ENCODE measurements at places on chromosomes 2 and 18.

DNA sequence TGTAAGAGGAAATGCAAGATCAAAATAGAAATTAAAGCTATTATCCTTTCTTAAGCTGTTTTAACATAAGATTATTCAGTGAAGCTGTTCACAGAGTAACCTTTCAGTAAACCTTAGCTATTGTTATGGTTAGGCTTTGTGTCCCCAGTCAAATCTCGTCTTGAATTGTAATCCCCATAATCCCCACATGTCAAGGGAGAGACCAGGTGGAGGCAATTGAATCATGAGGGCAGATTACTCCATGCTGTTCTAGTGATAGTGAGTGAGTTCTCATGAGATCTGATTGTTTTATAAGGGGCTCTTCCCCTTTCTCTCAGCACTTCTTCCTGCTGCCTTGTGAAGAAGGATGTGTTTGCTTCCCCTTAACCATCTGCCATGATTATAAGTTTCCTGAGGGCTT is 424.4 kb downstream of the DSEL start:
- no peak for DNase-seq

- DNase-seq: no peak
These were observed 18.4 kb upstream of the B3GNT2 start for GRCh38 chr2:62177392-62178049.

DNA sequence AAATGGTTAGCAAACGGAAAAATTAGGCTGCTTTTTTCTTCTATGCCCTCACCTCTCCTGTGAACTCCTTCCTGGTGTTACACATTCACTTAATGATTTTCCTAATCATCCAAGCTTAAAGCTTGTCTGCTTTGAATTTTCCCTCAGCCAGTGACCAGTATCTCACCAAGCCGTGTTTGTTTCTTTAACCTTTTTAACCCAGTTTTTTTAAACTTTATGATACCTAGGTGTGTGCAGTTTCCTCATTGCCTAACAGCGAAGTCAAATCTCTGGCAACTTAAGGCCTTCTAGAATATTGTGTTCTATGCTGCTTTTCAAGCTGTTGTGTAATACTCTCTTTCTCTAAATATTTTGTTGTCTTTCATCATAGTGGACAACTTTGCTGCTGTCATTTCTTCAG is 113.0 kb downstream of the PIK3C3 start:
- no peak for DNase-seq

- DNase-seq: no peak
These were observed 158.9 kb downstream of the PRPF40A start for GRCh38 chr2:152558158-152558984.
